ENCODE measurements at places on chromosomes 1 and 21. TPM values are rescaled to one million over a fixed set of nuclear protein-coding genes. Genes with fewer than 3 reads are reported as not detected.
A peak's percentile ranks its signal among the peaks of the same experiment; 100 is the strongest.

DNA sequence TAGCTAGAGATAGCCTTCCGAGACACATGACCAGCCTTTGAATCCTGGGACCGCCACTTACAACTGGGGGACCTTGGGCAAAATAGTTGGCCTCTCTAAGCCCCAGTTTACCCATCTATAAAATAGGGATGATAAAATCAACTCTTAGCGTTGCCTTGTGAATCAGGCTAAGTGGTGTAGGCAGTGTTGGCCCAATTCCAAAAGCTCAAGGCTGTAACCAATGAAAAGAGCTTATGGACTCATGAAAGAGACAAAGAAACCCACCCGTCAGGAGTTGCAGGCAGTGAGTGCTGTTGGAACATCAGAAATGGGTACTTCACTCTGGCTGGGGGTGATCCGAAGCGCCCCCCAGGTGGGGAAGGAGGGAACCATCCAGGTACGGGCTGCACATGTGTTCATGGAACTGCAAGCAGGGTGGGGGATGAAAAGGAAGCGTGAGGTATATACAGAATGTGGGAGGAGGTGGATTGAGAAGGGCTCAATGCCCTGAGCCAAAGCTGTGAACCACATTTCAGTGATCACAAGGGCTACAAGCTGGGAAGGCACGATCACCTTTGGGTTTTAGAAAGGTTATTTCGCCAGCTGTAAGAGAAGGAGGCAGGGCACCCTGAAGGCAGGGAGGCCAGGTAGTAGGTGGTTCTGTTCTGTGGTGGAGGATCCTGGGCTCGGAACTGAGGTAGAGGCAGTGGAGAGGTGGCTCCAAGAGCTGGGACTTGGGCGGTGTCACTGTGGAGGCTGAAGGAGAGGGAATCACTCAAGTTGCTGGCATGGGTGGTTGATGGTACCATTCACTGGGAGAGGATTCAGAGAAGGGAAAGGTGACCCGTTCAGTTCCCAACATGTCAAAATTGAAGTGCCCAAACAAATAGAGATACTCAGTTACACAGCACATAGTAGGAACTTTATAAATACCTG is 11.4 kb upstream of the KIAA1614 start:
- no peak overlapping the region for H3K27ac ChIP-seq
- H3K27me3 ChIP-seq: no peaks in the 10 kb centered on the region
- peaks cover 4% of the 10 kb centered on the region for H3K4me1 ChIP-seq
- DNase-seq: no peak
- H3K4me3 ChIP-seq: no peak overlapping the region

DNA sequence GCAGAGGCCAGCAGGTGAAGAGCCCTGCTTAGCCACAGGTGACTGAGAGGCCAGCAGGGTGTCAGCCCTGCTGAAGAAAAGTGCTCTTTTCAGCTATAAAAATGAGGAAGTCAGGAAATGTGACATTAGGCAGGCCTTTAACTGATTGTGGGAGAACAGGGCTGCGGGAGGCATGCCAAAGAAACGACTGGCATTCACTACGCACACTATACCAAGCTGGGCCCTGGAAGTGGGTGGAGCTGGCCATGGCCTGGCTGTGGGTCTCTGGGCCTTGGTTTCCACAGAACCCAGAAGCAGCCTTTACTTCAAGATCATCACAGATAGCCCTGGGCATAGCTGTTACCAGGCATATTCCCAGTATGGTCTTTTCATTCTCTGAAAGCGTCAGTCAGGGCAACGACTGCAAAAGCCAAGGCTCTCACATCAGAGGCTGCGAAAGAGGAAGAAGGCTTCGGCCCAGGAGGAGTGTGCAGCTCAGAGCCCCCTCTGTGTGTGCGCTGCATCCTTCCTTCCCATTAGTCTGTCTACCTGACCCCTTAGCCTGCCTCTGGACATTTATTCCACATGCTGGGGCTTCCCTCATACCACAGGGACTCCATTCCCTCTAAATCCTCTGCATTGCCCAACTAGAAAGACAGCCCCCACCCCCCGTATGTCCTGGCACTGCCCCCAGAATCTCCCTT is 14.3 kb downstream of the SLC2A1 start:
- peak overlapping the region; percentile 30 for H3K4me3 ChIP-seq
- peaks cover 28% of the 10 kb centered on the region for H3K36me3 ChIP-seq
- H3K27ac ChIP-seq: peak overlapping the region; percentile 97
- no peaks in the 10 kb centered on the region for H3K27me3 ChIP-seq
- peaks cover 90% of the 10 kb centered on the region for H3K4me1 ChIP-seq
- no peak for DNase-seq

- DNase-seq: no peak
- peaks cover 46% of the 10 kb centered on the region for H3K4me1 ChIP-seq
- no peaks in the 10 kb centered on the region for H3K36me3 ChIP-seq
- no peaks in the 10 kb centered on the region for H3K27me3 ChIP-seq
- H3K27ac ChIP-seq: peak overlapping the region; percentile 35
These were observed 181.0 kb upstream of the FGGY start for GRCh38 chr1:59115865-59116264.

ARPC5 gene
- 73.9 TPM for total RNA-seq

ANGPTL7 gene
- not detected for total RNA-seq

DNA sequence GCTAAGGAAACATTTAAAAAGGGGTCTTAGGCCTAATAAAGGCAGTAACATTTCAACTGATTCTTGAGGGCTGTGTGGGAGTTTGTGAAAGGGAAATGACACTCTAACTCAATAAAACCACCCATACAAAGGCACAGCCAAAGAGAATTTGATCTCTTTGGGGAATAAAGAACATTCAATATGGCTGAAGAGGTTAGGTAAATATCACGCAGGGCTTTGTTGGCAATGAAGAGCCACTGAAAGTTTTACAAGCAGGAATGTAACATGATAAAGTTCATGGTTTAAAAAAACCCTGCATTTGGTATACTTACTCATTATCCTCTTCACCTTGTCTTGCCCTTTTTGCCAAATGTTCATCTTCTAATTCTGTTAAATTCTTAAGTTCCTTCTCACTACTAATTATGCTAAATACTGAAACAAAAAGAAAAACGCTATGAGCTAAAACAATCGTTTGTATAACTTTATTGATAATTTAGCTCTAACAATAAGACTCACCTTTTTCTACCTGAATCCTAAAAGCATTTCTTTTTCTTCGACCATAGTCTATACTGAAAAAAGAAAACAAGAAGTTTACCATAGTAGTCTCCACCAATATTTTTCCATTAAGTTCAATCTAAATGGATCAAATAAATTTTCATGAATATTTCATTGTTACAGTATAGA is 12.5 kb downstream of the NVL start:
- H3K36me3 ChIP-seq: peaks cover 10% of the 10 kb centered on the region
- H3K4me1 ChIP-seq: no peaks in the 10 kb centered on the region
- no peak for DNase-seq
- no peak overlapping the region for H3K4me3 ChIP-seq

GATAD2B gene
- 83.3 TPM for total RNA-seq

DNA sequence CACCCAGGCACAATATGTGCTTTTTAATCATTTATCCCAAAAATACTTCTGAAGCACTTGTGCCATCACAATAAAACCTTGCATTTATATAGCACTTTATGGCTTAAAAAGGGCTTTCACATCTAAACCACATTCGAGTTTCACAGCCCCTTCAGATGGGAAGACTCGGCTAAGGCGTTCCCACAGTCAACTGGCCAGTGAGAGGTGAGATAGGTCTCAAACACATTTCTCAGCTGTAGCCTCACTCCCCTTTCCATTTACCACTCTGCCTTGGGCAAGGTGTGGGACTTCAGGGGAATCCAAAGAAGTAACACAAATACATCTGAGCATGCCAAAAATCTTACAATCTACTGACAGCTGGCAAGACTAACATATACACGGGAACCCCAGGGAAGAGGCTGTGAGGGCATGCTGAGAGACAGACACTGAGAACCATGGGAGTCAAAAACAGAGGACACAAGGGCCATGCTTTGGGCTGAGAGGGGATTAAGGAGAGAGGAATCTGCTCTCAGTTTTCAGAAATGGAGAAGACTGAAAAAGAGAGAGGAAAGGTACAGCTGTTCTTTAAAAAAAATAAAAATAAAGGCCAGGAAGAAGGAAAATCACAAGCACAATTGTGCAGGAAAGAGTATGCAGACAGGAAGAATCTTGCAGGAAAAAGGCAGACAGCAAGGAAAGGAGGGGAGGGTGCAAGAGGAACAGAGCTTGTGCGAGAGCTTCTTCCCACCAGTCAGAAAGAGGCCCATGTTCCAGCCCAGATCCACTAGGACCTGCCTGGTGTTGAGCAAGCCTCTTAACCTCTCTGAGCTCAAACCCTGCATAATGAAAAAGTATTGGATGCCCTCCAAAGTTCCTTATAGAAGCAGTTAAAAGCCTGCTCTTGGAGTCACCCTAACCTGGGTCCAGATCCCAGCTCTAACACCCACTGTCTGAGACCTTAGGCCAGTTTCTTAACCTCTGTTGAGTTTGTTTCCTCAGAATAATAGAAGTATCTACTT is 73.5 kb downstream of the JAK1 start:
- no peak overlapping the region for H3K27ac ChIP-seq
- H3K27me3 ChIP-seq: no peaks in the 10 kb centered on the region
- H3K4me3 ChIP-seq: no peak overlapping the region
- no peak for DNase-seq

Data from mesothelial cell of epicardium (in vitro differentiated cells).